ENCODE measurements at places on chromosomes 6 and 20.

DNA sequence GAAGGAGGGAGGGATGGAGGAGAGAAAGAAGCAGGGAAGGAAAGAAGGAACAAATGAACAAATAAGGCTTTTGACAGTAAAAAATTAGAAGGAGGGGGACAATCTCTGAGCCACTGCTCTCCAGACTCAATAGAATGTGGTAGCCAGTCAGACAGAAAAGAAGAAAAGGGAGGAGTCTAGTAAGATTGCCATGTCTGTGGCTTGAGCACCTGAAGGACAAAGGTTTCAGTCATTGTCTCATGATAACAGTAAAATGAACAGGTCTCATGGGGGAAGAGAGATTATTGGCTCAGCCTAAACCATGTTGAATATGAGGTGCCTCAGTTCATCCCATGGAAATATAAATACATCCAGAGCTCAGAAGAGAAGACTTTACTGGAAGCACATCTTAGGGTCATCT is 14.0 kb upstream of the LOC128125822 start:
- no peak for DNase-seq

GRCh38 chr6:127367023-127367375 is 23.6 kb upstream of the ECHDC1 start:
- DNase-seq, result no peak

DNA sequence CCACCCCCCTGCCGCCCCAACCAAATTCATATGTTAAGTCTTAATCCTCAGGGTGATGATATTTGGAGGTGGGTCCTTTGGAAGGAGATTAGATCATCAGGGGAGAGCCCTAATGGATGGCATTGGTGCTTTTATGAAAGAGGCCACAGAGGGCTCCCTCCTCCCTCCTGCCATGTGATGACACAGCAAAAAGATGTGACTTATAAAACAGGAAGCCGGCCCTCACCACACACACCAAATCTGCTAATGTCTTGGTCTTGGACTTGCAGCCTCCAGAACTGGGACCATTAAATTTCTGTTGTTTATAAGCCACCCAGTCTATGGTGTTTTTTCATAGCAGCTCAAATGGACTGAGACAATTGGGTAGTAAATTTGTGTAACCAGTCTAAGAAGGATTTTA is 176.3 kb downstream of the ADGRG6 start:
- DNase-seq, result no peak

- DNase-seq, result no peak
Measured at GRCh38 chr6:64383277-64383676, 747.7 kb downstream of the PHF3 start.

GRCh38 chr6:167404385-167405049 is 79.6 kb downstream of the TTLL2 start:
- DNase-seq, result no peak

- no peak for DNase-seq
Measured at GRCh38 chr6:129236001-129236517, 353.1 kb downstream of the LAMA2 start.

- DNase-seq, result no peak
Measured at GRCh38 chr20:51767867-51768758, at the start of gene ATP9A. Gene ATP9A, minus strand, starts transcription at chr20:51768390. Its CDS starts 21 bp downstream, at chr20:51768369.

DNA sequence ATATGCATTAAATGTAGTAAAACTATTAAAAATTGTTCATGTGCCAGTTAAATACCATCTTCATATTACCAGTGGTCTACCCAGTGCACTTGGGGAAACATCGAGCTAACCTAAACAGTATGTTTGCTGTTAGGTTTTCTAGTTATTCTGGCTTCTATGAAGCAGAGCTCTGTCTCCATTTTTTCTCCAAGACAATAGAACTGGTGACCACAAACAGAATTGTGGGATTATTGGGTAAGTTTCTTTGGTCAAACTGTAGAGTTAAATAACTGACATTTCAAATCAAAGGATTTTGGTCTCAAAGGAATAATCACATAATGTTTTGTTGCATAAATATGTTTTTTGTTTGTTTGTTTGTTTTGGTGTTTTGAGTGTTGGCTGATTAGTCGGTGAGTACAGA is 40.5 kb upstream of the EDN3 start:
- no peak for DNase-seq

DNA sequence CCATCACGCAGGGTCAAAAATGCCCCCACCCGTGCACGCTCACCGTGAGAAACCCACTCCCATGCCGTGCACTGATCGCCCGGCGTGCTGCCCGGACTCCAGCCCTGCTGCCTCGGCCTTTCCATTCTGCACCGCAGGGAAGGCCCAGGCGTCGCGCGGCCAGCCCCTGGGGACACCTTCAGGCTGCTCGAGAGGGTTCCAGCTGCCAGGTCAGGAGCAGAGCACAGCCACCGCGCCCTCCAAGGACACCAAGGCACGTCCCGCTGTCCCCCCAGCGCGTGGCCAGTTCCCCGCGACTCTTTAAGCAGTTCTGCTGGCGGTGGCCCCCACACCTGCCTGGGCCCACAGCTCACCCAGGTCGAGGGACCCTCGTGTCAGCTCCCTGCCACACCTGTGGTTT is 314.3 kb upstream of the QKI start:
- DNase-seq, result no peak

DNA sequence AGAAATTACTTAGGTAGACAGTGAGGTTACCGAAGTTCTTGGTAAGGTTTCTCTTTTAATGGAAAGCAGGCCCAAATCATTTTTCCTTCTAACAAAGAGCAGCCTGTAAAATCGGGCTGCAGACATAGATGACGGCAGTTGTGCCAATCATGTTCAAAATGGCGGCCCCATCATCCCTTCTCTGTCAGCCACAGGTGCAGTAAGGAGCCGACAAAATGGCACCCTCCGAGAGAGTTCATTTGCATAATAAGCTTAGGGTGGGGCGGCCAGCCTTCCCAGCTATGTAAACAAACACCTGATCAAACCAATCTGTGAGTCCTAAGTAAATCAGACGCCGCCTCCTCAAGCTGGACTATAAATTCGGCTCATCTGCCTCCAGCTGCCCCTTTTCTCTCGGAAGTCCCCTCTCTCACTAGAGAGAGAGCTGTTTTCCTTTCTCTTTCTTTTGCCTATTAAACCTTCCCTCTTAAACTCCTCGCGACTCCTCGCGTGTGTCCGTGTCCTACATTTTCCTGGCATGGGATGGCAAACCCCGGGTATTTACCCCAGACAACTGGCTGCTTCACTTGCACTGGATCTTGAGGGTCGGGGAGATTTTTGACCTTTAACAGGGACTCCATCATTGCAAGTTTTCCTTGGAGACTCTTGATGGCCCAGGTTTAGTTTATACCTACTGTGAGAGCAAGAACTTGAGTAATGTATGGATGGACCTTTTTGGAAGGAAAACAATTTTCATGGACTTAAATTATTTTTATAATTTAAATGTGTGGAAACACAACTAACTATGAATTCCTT is 8.9 kb upstream of the DDR1 start:
- no peak for DNase-seq

GRCh38 chr20:56953048-56953586 is 313.3 kb downstream of the BMP7 start:
- DNase-seq, result no peak

DNA sequence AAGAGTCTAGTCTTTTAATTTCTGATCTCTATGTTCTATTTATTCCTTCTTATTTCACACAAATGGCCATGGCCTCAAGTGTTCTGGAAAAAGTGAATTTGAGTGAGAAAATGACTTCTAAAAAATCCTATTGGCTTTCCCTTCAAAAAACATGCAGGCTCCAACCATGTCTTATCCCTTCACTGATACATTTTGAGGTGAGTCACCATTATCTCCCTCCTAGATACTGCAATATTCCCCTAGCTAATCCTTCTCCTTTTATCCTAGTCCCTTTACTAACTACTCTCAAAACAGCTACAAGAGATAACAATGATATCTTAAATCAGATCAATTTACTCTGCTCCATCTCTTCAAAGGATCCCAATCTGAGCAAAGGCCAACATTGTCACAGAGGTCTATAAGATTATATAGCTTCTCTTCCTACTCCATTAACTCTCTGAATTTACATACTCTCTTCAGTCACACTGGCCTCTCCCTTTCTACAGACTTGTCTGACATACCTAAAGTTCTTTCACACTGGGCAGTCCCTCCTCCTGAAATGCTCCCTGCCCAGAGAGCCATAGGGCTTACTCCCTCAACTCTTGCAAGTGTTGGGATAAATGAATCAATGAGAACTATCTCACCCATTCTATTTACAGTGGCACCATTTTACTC is 129.2 kb downstream of the TENT5A start:
- no peak for DNase-seq

GRCh38 chr6:144898741-144899140 is 613.6 kb downstream of the UTRN start:
- DNase-seq, result no peak

- no peak for DNase-seq
Measured at GRCh38 chr6:151027936-151028838, 162.7 kb downstream of the MTHFD1L start.

- no peak for DNase-seq
Measured at GRCh38 chr6:150126641-150127291, 16.1 kb upstream of the PPP1R14C start.

GRCh38 chr6:87905101-87905641 is 142.5 kb upstream of the SPACA1 start:
- DNase-seq, result no peak

DNA sequence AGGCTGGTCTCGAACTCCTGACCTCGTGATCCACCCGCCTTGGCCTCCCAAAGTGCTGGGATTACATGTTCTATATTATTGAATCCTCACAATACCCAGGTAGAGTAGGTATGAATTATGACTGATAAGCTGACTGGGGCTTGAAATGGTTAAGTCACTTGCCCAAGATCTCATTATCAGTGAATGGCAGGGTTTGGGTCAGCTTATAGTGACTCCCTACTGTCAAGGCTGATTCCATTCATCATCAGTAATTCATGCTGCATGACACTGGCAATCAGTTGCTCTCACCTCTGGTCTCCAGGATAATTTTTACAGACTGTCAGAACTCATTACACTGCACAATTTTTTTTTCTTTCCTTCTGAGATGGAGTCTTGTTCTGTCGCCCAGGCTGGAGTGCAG is 127.6 kb downstream of the KIF13A start:
- no peak for DNase-seq

- DNase-seq, result no peak
Measured at GRCh38 chr6:51893366-51893765, 194.0 kb downstream of the PKHD1 start.

- DNase-seq, result no peak
Measured at GRCh38 chr6:14762077-14762476, 483.8 kb upstream of the JARID2 start.

- no peak for DNase-seq
Measured at GRCh38 chr20:22920898-22921297, 114.2 kb upstream of the SSTR4 start.

GRCh38 chr6:144782634-144783033 is 497.5 kb downstream of the UTRN start:
- DNase-seq, result no peak

DNA sequence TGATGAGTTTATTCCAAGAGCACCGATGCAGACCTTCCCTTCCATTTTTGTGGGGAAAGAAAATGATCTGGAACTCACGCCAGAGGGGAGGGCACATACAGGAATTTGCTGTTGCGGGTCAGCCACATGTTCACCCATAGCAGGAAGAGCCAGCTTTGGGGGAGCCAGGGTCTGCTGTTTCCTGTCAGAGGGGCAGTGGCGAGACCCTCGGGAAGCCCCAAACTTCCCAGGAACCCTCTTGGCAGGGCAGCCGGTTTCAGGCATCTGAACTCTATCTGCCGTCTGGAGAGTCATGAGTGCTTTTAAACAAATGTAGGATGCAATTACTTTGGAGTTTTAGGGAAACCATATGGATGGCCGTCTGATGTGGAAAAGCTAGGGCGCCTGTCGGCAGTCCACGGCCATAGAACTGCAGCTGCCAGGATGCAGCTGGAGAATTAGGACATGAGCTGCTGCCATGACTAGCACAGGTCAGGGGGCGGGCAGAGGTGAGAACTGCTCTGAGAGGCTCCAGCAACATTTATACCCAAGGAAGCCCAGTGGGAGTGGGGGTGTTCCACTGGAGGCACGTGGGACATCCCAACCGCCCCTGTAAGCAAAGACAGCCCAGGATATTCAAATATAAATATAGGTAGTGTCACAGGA is 14.8 kb upstream of the SERPINB9 start:
- no peak for DNase-seq

DNA sequence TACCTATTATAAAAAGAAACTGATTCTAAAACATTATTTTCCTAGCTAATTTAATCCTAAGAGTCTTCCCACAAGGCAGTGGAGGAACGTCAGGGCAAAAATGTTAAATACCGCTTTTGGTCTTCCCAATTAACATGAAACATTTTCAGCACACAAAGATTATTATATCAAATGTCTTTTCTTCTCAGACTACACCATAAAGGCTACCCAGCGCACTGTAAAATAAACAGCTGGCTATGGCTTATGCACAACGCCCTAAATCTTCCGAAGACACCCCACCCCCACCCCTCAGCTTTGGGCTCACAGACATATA is 1.0 kb downstream of the NUDT3 start:
- no peak for DNase-seq

GRCh38 chr20:38061109-38061508 is 27.6 kb downstream of the RPRD1B start:
- no peak for DNase-seq

DNA sequence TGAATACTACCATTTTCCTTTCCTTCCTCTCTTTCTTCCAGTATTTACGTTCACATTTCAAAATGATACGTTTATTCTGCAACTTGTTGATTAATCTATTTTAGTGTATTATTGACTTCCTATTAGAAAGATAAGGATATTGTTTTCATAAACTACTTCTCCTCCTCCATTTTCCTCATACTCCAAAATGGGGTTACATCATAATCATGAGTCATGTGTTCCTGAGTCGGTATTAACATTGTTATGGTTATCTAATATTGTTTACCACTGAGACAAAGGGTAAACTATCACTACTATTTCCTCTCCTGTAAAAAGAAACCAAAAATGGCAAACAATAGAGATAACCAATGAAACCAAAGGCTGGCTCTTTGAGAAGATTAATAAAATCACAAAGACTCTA is 126.5 kb upstream of the CDYL start:
- no peak for DNase-seq

- no peak for DNase-seq
Measured at GRCh38 chr20:58467572-58468527, 47.3 kb downstream of the APCDD1L start.

DNA sequence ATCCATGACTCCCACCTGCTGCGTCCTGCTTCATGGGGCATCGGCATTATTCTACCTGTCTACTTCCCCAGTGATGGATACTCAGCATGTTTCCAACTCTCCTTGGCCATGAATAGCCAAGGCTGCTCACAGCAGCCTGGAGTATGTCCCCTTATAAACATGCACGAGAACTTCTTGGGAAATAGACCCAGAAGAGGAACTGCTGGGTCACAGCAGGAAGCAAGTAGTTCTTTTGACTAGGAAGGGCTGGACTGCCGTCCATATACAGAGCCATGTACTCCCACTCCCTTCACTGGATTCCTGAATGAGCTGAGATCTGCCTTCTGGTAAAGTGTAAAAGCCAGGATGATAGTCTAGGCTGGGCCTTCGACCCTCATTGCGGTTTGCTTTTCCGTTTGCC is 106.3 kb upstream of the KCNK16 start:
- no peak for DNase-seq

- DNase-seq, result no peak
Measured at GRCh38 chr6:116084284-116084683, 16.4 kb upstream of the NT5DC1 start.

GRCh38 chr6:149917679-149918078 is 5.2 kb downstream of the RAET1G start:
- no peak for DNase-seq
